ENCODE measurements at places on chromosomes 16 and 17.

DNA sequence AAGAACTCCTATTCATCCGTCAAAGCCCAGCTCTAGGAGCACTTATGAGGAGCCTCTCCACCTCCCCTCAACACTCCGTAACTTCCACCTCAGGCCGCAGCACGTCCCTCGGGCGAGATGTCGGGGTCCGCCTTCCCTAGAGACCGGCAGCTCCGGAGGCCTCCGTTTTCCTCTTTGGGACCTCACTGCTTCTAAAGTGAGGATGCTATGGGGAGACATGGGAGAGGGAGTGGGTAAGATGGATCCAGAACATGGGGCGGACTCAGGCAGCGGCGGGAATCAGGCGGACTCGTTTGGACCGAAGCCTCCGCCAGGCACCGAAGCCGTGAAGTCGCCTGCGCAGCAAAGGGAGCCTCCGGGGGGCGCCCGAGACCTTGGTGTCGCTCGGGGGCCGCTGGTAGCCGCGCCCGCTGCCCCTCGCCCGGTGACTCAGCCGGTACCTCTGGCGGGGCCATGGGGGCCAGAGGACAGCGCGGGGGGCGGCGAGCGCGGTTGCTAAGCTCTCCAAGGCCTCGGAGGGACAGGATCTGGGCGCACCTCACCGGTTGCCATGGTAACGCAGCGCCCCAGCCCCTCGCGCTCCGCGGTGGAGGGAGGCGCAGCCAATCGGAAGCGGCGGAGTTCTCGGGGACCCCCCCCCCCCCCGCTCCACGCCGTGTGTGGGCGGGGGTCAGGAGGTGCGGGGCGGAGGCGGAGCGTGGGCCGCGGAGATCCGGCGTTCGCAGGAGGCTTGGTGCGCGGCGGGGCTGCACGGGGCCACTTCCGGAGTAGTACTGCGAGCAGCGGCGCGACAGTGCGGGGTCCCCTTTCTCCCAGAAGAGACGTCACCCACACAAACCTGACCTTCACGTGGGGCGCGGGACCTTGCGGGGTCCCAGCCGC, 1.3 kb upstream of the HIC1 start:
- DNase-seq: peak; percentile 85

- DNase-seq: no peak
These were observed 5.1 kb downstream of the COPS3 start for GRCh38 chr17:17275971-17276370.

DNA sequence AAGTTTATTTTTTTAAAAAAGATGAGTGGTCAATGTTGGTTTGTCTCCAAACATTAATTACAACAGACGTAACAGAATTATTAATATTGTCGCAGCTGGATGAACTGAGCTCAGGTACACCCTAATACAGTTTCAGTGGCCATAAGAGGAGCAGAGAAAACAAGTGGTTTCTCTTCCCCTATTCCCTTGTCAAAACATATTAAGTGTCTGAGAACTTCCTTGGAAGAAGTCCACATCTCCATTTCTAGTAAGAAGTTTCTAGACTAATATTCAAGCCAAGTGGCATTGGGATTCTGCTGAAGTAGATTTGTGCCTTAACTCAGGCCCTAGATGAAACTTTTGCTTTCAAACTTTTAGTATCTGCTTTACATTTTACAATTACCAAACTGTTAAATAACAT, 47.7 kb downstream of the GNA13 start:
- DNase-seq: no peak

GRCh38 chr17:879546-880442, 97.6 kb downstream of the MRM3 start:
- no peak for DNase-seq

DNA sequence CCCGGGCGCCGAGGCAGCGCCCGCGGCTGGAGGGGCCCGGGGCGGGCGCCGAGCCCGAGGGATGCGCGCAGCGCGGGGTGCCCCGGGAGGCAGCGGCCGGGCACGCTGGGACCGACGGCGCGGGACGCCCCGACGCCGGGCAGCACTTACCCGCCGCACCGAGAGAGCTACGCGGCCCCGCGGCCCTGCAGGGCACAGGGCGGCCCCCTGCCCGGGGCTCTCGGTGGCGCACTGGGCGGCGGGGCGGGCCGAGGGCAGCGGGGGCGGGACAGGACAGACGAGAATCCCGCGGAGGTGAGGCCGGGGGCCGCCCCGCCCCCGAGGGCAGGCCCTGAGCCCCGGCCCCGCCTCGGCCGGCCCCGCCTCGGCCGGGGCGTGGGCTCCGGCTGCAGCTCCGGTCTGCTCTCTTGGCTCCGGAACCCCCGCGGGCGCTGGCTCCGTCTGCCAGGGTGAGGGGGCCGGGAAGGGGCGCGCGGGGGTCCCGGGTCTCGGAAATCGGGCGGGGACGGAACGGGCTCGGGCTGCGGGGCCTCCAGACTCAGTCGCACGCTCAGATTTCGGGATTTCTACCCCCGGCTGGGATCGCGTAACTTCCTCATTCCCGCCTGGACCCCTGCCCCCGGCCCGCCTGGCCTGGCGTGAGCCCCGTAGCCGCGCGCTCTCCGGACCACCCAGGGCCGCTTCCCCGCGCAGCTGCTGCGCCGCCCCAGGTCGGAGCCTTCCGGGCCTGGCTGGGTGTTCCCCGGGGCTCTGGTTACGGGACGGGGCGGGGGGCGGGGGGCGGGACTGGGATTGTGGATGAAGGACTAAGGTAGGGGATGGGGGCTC, at the start of gene PLD2:
Gene PLD2, plus strand, starts transcription at position 376 of the 828 bp plus-strand sequence. CDS start 621 bp downstream, outside the sequence.
- peak; percentile 91 for DNase-seq

DNA sequence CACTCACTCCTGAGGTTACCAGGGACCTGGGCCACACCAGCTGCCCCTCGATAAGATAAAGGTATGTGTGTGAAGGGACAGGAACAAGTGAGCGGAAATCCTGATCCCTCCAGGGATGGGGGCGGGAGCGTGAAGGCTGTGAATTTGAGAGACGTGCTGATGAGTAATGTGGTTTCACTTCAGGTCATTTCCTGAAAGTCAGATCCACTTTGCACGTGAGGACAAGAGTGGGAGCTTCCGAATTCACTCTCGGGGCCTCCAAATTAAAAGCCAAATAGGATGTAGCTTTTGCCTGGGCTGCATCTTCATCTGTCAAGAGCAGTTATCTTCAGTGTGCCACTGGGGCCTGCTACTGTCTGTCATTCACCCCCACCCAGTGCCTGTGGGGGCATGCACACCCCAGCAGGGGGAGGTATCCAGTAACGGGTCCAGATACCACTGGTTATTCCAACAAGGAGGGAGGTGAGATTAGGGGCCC, 87.4 kb upstream of the LHX1 start:
- no peak for DNase-seq

DNA sequence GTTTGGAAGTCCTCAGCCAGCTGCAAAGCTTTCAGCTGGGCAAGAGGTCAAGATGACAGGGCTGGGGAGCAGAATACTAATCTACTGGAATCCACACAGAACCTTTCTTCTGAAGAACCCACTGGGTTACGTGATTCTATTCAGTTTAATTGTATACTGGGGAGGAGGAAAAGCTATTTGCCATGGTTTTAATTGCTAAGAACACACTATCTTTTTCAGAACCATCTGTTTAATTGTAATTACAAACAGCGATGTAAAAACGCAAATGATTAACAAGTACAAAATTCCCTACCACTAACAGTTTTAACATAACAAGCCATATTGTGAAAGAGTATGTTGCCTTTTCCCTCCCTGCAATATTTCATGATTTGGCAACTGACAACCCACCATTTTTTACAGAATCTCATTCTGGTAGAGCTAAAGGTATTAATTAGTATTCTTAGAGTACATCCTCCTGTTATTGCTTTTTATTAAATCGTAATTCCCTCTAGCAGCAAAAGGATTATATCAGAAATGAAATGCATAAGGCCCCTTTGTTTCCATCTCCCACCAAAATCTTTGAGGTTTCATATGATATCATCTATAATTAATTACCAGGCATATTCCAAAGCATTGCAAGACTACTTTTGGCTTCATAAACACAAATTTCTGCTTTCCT, 12.1 kb downstream of the HYDIN start:
- DNase-seq: no peak

DNA sequence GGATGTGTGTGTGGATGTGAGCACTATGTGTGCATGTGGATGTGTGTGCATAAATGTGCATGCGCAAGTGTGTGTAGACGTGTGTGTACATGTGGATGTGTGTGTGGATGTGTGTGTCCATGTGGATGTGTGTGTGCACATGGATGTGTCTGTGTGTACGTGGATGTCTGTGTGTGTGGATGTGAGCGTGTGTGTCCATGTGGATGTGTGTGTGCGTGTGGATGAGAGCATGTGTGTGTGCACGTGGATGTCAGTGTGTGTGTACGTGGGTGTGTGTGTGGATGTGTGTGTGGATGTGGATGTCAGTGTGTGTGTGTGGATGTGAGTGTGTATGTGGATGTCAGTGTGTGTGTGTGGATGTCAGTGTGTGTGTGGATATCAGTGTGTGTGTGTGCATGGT, 63.6 kb upstream of the DOC2B start:
- DNase-seq: no peak

DNA sequence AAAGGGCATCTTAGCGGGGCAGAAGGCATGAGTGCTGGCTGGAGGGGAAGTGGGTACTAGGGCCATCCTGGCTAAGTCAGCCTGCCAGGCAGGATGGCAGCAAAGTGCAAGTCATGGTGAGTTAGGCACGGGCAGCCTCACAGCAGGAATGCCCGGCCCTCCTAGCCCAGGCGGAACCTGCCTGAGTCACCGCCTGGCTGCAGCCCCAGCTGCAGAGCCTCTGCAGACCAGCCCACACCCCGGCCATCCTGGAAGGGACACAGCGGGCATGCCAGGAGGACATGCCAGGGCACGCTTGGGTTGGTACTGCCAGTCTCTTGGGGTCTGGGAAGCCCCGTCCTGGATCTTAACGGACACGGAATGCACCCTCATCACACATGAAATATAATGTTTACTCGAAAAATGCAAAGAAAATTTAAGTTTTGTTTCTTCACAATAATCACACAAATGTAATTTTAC, 5.0 kb upstream of the ALDH3A1 start:
- DNase-seq: no peak

DNA sequence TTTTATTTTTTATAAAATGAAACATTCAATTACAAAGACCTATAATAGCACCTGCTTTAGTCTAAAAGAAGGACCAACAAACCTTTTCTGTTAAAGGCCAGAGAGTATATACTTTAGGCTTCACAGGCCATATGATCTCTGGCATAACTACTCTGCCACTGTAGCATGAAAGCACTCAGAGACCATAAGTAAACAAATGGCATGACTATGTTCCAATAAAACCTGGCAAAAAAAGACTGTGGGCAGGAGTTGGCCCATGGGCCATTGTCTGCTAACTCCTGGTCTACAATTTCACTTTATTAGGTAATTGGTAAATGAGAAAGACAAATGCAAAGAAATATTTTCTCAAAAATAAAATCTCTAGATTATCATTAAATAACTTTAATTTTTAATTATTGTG, 14.9 kb downstream of the CEP112 start:
- no peak for DNase-seq

- no peak for DNase-seq
These were observed 58.7 kb upstream of the LYRM9 start for GRCh38 chr17:27951872-27952271.

DNA sequence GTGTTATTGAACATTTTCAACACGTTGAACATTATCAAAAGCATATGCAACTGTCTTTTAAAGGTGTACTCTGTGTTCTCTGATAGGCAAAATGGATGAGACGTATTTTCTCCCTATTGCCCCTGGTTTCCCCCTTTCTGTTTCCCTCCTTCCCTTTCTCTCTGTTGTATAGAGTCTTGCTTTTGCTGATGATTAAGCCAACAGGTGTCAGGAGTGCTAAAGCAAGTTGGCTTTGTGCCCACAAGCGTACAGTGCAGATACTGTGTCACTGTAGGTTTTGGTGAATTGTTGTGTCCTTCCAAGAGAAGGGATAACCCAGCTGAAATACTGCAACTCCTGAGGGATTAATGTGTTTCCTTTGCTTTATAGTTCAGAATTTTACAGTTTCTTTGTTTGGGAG, 74.4 kb downstream of the COX10 start:
- DNase-seq: no peak

GRCh38 chr16:10120953-10121352, 61.3 kb downstream of the GRIN2A start:
- DNase-seq: no peak

DNA sequence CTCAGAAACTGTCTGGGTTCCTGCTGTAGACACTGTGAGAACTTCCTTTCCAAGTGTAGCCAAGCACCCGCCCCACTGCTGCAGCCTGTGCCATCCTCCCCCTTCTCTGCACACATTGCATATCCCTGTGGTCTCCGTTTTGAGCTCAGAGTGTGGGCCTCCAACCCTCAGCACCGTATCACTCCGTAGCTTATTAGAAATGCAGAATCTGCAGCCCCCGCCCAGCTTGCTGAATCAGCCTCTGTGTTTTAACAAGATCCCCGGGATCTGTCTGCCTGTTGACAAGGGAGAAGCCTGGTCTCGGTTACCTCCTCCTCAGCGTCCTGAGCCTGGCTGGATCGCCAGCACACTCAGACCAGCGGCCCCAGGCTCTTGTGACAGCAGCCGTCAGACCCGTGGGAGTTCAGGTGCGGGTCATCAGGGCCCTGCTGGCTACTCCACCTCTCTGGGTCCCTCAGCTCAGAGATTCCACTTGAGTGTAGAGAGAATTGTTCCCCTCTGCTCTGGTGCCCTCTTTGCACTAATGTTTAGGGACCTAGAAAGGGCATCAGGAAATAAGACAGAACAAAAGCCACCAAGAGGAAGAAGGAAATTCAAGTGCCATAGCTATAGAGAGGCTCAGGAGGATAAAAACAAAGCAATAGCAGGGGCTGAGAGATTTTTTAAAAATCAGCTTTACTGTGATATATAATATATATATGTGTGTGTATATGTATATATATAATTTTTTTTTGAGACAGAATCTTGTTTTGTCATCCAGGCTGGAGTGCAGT, 92.3 kb downstream of the PITPNC1 start:
- DNase-seq: no peak

DNA sequence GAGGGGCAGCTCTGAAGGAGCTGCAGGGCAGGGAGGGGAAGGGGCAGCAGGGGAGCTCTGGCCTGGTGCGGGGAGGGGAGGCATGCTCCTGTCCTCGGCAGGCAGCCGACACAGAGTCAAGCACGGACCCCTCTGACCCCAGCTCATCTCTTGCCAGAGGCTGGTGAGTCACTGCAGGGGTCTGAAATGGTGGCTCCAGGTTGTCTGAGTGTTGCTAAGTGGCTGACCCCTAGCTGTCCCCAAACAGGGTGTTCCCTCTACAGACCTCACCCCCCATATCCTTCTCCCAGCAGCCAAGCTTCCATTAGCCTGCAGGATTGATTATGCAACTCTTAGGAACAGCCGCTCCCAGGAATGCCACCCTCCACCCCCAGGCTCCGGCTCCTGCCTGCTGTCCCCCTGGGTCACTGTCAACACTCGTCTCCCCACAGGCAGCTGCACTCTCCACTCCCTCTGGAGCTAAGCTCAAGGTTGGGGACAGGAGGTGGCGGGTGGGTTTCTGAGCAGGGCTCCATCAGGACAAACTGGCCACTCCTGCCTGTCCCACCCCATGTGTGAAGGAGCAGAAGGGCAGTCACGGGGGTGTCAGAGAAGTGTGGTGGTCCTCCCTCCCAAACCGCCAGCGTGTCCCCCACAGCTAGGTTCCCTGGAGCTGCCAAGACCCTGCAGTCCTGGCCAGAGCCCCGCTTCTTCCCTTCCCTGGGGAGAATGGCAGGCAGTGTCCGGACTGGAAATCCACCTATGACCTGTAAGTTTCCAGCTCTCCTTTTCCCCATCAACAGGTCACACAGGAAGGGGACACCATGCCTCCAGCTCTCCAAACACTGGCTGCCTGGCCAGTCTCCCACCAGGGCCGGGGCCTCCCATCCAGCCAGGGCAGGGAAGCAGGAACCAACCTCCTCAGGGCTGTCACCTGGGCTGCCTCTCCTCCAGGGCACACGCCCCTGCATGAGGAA, 1.0 kb downstream of the MYLK3 start:
- DNase-seq: no peak

GRCh38 chr17:4577386-4577993, 6.8 kb upstream of the SMTNL2 start:
- no peak for DNase-seq

Data from left hindlimb (tissue), 1 donor.